ENCODE measurements at places on chromosomes 16 and 17.
A peak's percentile ranks its signal among the peaks of the same experiment; 100 is the strongest.

GRCh38 chr16:50863644-50864144 is 121.8 kb downstream of the CYLD start:
- DNase-seq = no peak

- no peak for DNase-seq
Measured at GRCh38 chr17:44672479-44673093, 16.3 kb downstream of the MEIOC start.

- DNase-seq = no peak
Measured at GRCh38 chr17:81218991-81219390, 3.8 kb downstream of the CEP131 start.

DNA sequence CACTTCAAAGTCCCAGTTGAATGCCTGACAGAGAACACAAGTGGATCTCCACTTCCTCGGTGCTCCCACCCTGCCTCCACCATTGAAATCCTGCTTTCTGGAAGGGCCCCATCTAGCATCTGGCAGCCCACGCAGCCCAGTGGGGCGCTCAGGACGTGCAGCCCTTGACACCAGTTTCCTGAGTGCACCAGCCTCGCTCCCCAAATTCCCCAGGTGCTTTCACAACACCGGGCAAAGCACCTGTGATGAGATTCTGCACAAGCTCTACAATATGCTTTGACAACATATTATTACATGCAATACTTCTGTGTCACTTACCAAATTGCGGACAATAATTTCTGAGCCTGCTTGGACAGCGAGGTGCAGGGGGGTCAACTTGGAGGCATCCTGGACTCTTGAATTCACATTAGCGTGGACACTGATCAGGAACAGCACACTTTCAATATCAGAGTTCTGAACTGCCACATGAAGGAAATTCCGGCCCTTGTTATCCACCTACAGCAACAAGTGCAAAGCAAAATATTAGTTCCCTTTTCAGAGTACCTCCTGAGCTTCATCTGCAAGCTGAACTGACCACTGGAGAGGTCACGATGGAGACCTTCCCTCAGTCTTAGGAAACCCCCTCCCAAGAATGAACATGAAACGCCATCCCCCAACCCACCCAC is 33.9 kb downstream of the CYB5D2 start:
- no peak for DNase-seq

DNA sequence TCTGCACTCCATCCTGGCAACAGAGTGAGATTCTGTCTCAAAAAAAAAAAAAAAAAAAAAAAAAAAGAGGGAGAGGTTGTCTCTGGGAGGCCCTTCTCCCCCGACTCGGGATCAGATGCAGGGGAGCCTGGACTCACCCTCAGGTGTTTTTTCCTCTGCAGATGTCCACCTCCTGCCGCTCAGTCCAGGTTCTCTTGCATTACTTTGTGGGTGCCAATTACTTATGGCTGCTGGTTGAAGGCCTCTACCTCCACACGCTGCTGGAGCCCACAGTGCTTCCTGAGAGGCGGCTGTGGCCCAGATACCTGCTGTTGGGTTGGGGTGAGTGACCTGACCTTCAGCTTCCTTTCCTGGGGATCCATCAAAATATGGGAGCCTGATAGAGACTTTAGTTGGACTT is 34.1 kb downstream of the GLP2R start:
- no peak for DNase-seq

GRCh38 chr17:49588312-49588711 is 12.6 kb downstream of the NXPH3 start:
- DNase-seq = no peak

- no peak for DNase-seq
Measured at GRCh38 chr16:69322343-69322742, 8.0 kb downstream of the PDF start.

DNA sequence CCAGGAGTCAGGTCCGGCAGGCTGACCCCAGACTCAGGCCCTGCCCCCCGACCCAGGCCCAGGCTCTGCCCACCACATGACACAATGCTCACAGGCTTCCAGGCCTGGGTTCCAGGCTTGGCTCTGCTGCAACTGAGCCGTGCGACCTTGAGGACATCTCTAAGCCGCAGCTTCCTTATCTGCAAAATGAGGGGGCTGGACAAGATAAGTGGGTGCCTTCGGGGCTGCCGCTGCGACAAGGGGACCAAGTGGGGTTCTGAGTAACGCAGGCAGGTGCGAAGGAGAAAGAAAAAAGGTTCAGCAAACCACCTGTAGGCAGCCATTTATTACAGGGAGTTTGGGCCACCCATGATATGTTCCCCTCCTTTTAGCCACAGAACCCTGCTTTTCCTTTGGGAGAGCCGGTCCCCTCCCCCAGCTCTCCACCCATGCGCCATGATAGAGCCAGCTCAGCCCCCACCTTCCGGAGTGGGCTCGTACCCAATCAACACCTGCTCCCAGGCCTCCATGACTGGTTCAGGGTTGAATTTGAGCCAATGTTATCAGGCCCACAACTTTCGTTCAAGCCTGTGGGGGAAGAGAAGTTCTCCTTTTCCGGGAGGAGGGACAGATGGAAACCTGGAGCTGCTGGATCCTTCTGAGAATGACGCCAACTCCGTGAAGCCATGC is 38.2 kb downstream of the RTN4RL1 start:
- no peak for DNase-seq

- DNase-seq = no peak
Measured at GRCh38 chr17:67836205-67836987, 11.1 kb downstream of the BPTF start.

DNA sequence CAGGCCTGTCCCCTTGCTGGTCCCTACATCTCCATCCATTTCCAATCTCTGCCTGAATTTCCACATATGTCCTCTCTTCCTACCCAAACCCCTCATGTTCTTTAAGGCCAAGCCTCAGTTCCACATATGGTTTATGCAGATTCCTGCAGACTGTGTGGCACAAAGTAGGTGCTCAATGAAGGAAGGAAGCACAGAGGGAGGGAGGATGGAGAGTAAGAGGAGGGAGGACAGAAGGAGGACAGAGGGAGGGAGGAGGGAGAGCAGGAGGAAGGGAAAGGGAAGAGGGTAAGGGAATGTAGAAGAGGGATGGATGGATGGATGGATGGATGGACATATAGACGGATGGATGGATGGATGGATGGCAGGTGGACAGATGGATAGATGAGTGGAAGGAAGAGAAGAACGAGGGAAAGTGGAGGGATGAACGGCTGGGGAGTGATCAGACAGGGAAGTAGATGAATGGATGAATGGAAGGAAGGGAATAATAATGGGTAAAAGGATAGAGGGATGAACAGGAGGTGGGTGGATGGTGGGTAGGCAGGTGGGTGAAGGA is 7.7 kb upstream of the KRT14 start:
- DNase-seq = no peak

DNA sequence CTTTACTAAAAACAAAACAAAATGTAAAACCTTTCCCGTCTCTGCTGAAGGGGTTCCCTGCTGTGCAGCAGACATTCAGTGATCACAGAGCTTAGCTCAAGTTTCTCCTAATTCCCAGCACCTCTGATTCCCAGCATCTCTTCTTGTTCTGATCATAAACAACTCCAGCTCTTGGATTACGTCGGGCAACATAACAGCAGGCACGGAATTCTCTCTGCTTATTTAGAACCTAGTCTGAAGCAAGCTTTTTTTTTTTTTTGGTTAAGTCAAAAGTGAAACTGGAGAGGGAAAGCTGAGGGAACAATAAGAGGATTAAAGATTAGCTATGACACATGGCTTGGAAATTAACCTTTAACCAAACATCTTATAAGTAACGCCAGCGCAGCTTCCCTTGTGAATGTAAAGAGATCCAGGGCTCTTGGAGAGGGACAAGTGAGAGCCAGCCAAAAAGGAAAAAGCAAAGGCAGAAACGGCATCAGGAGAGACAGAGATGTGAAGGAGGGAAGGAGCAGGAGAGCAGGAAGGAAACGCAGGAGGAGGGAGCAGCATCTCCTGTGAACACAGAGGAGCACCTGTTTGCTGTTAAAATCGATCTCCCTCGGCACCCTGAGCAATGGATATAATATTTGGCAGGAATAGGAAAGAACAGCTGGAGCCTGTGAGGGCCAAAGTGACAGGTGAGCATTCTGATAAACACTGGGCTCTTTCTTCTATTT is at the start of gene BCO1:
BCO1 (plus strand) TSS at position 394 of the 716 bp plus-strand sequence; CDS start at position 614, 220 bp downstream.
- peak; percentile 1 for DNase-seq

DNA sequence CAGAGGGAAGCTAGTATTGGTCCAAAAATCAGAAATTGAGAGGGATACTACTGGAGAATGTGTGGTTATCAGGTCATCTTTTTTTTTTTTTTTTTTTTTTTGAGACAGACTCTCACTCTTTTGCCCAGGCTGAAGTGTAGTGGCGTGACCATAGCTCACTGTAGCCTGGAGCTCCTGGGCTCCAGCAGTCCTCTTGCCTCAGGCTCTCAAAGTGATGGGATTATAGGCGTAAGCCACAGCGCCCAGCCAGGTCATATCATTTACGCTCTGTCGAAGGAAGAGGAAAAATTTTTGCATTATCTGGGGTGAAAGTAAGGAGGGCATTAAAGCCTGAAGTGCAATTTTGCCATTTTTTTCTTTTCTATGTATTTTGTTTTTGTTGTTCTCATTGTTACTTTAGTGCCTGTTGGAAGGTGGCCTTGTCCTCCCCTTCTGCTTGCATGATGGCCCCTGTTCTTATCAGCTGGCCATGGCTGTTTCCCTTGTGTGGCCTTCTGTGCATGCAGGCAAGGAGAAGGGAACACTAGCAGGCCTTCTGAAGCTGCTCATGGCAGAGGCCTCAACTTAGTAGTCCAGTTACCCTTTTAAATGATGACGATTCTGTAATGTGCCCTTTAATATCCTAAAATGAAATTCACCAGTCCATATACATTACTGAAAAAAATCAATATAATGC is 118.3 kb downstream of the SPECC1 start:
- DNase-seq = no peak

DNA sequence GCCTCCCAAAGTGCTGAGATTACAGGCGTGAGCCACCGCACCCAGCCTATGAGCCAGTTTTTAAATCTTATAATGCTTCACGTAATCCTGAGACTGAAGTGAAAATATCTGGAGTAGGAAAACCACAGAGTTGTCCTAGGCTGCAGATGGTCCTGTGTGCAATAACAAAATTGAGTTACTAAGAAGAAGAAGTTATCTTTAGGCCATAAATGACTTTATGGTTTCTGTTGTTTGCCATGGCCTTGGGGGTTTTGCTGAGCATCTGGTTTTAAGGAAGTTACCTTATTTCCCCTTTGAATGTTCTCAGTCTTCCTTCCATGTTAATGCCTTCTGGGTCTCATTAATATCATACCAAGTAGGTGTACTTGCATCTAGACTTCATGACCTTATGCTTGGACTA is 16.5 kb downstream of the NMT1 start:
- DNase-seq = no peak

DNA sequence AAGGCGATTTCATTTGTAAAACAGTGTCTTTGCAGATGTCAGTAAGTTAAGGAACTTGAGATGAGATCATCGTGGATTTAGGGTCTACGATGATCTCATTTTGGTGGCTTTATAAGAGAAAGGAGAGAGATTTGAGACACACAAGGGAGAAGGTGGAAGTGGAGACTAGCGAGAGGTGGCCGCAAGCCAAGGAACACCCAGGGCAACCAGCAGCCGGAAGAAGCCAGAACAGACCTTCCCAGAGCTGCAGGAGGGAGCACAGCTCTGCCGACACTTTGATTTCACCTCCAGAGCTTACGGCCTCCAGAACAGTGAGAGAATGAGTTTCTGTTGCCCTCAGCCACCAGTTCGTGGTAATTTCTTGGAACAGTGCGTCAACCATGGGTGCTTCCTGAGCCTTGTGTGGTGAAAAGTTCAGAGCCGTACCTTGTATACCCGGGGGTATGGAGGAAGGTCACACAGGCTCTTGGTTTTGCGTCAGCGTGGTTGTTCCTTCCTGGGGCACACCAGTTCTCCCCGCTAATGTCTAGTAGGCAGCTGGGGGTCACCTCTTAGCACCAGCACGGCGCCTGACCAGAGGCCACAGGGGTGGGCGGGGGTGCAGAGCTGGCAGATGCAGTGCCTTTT is 12.9 kb upstream of the SEC14L1 start:
- peak; percentile 54 for DNase-seq

DNA sequence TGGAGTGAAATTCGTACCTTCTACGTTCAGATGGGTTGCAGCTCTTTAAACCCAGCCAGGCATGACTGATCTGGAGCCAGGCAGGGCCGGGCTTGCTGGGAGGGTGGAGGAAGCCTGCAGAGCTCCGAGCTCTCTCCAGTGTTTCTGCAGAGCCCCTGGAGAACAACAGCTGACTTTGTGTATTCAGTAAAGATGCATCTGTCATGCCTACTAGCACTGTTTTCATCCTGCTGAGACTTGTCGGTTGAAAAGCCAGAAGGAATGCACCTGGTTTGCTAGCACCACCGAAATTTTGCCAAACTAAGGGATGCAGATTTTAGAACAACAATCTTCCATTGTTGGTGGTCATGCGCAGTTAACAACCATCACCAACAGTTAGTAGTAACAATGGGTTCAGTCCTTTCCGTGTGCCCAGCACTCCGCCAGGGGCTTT is 22.4 kb upstream of the SCNN1B start:
- peak; percentile 31 for DNase-seq

DNA sequence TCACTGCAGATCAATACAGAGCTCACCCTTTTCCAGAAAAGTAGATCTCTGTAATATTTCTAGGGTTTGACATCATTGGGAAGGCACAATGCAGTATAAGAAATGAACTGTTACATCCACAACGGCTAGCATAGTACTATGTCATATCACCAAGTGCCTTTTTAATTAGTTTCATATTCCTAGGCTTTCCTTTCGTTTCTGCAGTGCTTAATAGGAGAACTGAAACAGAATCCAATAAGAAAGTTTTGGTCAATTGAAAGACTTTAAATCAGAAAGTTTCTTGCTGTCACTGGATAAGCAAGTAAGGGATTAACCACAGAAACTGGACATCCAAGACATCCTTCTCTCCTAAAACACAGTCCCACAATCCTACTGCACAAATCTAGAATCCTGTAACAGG is 3.5 kb upstream of the RNF43 start:
- no peak for DNase-seq

GRCh38 chr16:85681255-85681654 is 7.5 kb downstream of the GINS2 start:
- DNase-seq = peak; percentile 27

DNA sequence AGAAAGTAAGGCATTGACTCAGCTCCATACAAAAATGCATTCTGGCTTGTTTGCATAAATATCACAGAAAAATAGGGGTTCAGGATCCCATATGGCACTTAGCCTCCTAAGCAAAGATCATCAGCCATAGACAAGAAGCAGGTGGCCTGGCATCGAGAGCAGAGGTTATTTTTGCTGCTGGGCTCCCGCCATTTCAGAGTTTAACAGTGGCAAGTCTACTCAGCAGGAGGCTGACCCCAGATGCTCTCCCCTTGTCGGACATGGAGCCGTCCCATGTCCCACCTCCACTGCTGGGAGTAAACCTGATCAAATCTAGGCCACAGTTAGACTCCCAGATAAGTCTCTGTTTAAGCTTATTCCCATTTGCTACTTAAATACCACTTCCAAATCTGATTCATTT is 269.1 kb downstream of the FTO start:
- DNase-seq = no peak

DNA sequence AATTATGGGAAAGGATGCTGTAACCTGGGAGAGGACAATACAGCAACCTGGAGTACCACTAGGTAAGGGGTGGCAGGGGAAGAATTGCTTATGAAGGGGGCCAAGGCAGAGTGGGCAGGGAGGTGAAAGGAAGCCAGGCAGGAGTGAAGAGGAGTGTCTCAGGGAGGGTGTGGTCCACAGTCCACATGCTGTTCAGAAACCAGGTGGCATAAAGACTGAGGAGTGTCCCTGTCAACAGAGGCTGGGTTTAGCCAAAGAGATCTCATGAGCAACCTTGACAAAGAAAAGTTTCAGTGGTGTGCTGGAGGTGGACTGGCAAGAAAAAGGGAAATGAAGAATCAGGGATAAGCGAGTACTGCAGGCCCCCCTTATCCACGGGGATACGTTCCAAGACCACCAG is 88.4 kb downstream of the SPACA3 start:
- DNase-seq = no peak

GRCh38 chr17:70609566-70609965 is 440.2 kb downstream of the KCNJ2 start:
- DNase-seq = no peak

All from NCI-H2029 treated with DMSO at 0.1 percent for 48 hours (cell line).